ENCODE measurements at places on chromosomes 6 and 20. TPM values are rescaled to one million over a fixed set of nuclear protein-coding genes. Genes with fewer than 3 reads are reported as not detected.

SUMO4 gene
- 0.36 TPM for polyA plus RNA-seq

CGA gene
- not detected for polyA plus RNA-seq

ZC2HC1B gene
- not detected for polyA plus RNA-seq

ATP6V1G2 gene
- 0.38 TPM for polyA plus RNA-seq

TRAM2 gene
- 4.5 TPM for polyA plus RNA-seq

KIFC1 gene
- 0.18 TPM for polyA plus RNA-seq

HACE1 gene
- polyA plus RNA-seq = 4.1 TPM

ZC3H12D gene
- 2.3 TPM for polyA plus RNA-seq

COQ3 gene
- polyA plus RNA-seq = 10.6 TPM

SLC22A3 gene
- not detected for polyA plus RNA-seq

POPDC3 gene
- polyA plus RNA-seq = not detected
